ENCODE measurements at places on chromosomes 4 and X.

DNA sequence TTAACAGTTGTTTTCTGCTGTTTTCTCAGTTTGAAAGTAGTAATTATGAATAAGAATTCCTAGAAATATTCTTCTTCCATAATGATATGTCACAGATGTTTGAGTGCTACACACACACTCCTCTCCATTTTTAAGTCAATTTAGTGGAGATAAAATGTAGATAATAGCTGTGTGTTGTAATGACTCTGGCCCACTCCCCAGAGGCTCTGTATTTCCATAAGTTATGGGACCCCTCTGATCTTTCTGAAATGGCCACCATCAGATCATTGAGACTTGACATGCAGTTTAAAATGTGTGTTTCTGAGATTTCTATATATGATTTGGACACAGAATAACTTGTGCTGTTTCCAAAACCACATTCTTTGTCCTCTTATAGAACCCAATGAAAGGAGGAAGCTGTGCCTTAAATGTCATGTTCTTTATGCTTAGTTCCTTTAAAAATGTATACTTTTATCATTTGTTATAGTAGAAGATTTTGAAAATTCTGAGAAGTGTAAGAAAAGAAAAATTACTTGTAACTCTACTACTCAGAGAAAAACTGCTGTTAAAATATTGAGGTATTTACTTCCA is 46.4 kb downstream of the GAB1 start:
- DNase-seq = no peak

DNA sequence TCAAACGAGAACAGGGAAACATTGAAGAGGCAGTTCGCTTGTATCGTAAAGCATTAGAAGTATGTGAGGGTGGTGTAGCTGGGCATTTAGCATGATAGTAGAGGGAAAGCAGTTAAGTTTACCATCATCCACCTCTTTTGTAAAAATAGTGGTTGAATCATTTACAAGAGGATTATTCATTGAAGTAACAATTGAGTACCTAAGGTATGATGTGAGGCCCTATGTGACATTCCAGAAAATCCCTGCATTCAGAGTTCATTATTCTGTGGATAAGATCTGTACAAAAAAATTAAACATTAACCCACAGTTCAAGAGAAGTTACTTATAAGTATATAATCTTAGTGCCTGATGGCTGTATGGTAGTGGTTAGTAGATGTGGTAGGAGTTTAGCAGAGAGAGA is 22.2 kb upstream of the GCNA start:
- no peak for DNase-seq

GRCh38 chrX:148940411-148940996 is 440.1 kb downstream of the AFF2 start:
- DNase-seq = no peak

DNA sequence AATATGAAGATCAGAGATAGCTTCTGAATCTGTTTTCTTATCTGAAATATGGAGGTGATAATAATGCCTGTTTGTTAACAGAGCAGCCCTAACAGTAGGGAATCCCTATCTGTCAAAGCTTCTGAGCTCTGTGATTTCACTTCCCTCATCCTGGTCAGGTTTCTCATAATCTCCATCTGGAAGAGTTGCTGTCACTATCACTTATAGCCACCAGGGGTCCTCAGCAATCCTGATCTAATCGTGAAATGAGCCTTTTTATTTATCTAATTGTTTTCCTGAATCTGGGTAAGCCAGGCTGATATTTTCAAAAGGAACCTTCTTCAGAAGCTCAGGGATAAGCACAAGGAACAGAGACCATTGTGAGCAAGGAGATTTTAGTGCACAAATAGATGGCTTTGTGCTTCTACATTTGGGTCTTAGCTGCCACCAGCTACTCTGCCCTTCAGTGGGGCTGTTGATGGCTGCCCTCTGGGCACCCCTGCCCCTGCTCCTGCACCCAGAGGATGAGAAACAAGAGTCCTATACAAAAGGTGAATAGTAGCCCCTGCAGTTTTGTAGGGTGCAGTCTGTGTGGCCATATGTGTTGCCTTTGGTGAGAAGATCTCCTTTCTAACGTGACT is 196.4 kb upstream of the RADX start:
- peak; percentile 20 for DNase-seq

DNA sequence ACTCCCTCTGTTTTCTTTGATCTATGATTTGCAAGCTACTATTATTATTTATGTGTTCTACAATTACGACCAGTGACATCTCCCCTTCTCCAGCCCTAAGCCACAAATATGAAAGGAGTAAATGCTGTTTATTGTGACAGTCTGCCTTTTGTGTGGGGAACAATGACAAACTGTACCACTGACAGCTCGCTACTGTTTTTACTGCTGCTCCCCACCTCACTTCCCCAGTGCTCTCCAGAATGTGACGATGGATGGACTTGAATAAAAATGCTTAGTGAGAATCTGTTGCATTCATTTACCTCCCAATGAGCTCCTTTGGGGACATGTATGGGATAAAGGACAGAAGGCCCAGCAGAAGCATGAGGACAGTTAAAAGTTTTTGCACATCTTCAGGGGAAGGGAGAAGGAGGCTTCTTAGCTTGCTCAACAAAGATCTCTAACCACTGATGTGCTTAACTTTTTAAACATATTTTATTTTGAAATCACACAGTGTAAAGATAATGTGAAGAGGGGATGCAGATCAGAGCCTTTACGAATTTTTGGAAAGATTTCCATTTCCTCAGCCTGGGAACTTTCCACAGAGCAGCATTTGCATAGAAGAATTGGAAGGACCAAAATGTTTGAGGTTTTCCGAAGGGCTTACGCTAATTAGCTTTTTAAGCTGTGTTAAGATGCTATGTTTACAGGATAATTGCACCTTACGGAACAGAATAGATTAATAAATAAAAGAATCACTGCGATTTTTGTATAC is 485.1 kb upstream of the TENM3 start:
- no peak for DNase-seq

- no peak for DNase-seq
Measured at GRCh38 chrX:130264573-130264972, 4.1 kb downstream of the ZNF280C start.

DNA sequence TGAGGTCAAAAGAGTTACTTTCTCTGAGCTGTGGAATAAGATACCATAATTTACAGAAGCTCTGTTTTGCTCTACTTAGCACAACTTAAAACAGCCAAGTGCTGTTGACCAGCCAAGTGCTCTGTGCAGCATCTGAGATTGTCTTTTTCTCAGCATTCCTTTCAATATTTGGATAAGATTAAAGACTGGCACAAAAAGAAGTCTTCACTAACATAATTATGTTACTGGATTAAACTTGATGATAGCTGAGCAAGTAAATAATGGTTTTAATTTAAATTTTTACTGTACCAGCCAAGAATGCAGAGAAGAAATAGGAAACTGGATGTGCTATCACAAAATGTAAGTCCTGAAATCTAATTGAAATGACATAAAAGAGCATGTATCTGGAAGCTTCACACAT is 60.4 kb downstream of the NPY2R start:
- DNase-seq = no peak

- no peak for DNase-seq
Measured at GRCh38 chr4:31784558-31784957, 1064.4 kb downstream of the PCDH7 start.

DNA sequence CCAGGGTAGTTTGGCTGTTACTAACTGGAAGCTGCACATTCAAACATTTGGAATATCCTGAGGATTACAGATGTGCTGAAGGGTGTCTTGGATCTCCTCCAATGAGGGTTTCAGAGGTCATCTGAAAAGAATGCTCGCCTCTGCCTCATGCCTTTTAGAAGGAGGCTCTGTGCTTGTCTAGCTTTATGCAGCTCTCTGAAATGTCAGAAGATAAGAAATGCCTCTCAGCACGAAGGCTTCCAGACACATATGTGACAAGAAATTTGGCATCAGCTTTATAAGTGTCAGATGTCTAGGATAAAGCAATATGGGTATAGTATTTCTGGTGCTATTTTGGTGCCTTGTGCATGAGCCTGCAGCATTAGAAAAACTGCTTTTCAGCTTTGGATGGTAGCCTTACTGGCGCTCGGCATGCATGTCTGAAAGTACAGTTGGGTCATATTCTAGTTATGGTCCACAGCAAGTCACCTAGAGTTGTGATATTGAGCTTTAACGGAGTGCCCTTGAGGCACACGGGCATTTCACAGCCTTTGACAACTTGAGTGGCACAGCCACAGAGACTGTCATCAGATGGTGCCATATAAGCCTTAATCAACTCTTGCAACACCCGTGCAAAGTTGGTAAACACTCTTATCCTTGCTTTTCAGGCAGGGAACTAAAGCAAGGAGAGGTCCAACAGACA is 70.8 kb upstream of the PGRMC2 start:
- no peak for DNase-seq

- DNase-seq = no peak
Measured at GRCh38 chr4:145279122-145279960, 99.0 kb upstream of the OTUD4 start.

DNA sequence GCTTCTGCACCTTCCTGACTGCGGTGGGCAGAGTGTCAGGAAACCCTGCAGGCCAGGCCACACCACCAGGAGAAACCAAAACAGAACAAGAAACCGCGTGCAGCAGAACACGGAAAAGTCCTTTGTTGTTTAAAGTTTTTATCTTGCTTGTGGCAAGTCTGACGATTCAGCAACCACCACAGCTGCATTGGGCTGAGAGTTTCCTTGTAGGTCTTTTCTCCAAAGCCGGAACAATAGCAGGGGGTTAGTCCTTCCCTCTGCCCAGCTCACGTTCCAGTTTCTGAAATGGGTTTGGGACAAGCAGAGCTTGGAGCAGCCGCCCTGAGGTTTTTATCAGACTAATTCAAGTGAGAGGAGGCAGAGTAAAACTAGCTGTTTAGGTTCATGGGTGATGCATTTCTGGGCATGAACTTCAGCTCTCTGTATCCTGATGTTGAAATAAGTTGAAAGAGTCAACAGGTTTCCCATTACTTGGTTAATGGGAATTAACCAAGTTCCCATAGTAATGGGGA is 216.9 kb downstream of the PTTG2 start:
- no peak for DNase-seq

GRCh38 chr4:86670756-86671155 is 76.6 kb downstream of the PTPN13 start:
- DNase-seq = no peak

- DNase-seq = peak; percentile 17
Measured at GRCh38 chr4:87071401-87071800, 136.6 kb downstream of the AFF1 start.

DNA sequence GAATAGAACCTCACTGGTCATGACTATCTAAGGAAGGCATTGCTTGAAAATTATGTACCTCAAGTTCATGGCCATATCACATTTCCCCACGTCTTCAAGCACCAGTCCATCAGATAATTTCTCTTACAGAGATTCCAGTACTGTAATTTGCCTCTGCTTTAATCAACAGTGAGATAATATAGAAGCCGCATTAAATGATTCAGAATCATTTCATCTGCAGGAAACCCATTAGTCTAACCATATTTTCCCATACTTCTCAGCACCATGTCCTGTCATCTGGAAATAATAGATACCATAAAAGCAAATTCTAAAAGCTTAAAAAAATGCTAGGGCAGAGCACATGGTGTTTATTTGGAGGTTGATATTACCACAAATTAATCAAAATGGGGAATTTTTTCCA is 310.3 kb upstream of the SLIT2 start:
- no peak for DNase-seq

GRCh38 chr4:150217808-150218207 is 139.6 kb downstream of the DCLK2 start:
- peak; percentile 36 for DNase-seq

DNA sequence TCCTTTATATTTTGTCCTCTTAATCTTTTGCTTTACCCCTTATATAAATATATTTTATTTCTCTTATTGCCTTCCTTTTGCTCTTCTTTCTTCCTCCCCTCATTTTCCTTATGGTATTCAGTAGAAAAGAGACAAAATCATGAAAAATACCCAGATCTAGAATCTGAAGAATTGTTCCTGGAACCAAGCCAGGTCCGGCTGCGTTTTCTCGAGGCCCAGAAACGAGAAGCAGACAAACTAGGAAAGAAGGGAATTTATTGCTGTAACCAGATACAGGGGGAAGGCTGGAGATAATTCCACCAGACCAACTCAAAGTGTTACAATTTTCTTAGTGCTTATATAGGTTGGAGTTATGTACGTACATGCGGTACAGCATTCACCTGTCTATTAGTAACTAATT is 328.7 kb downstream of the GABRG1 start:
- DNase-seq = no peak

GRCh38 chrX:16136080-16136479 is 12.7 kb downstream of the GRPR start:
- DNase-seq = no peak

- no peak for DNase-seq
Measured at GRCh38 chr4:137536789-137537561, 4.7 kb upstream of the PCDH18 start.

- DNase-seq = no peak
Measured at GRCh38 chrX:29813174-29813573, 402.2 kb upstream of the MAGEB2 start.

- no peak for DNase-seq
Measured at GRCh38 chr4:21819086-21819485, 129.5 kb downstream of the KCNIP4 start.
